ENCODE measurements at places on chromosomes 13 and 19.

DNA sequence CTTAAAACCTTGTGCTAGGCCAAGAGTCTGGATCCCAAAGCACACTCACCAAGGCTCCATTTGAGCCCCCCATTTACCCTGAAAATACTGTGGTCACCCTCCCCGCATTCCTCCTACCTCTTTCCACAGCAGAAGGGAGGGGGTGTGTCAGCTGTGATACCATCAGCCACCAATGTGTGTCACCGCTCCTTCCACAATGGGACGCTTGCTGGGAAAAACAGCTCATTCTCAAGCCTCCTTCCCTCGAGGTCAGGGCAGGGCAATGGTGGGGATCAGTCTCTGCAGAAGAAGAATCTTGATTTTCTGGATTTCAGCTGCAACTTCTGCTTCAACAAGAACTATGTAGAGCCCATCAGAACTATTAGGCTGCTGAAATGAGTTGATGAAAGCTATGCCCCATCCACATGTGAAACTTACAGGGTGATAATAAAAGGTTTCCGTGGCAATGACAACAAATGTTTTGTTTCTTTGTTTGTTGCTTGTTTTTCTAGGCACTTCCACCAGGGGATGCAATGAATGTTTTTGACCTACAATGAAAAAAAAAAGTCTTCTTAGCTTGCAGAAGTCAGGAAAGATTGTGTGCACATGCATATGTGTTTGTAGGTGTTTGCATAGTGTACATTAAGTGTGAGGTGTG, 26.4 kb upstream of the ZNF507 start:
- DNase-seq = peak; percentile 10

DNA sequence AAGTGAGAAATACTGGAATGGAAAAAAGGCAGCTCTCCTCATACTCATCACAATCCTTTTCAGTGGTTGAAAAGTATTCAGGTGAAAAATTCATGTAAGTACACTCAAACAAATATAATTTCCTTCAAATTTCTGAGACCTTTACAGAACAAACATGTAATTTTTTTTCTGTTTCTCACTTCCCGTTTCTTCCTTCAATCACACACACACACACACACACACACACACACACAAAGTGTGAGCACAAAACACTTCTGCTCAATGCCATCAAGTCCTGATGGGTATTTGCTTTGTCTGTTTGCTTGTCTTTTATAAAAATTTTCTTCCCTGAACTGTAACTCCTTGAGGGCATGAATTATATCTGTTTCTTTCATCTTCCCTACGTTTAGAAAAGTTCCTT, 110.6 kb downstream of the LIG4 start:
- DNase-seq = no peak

DNA sequence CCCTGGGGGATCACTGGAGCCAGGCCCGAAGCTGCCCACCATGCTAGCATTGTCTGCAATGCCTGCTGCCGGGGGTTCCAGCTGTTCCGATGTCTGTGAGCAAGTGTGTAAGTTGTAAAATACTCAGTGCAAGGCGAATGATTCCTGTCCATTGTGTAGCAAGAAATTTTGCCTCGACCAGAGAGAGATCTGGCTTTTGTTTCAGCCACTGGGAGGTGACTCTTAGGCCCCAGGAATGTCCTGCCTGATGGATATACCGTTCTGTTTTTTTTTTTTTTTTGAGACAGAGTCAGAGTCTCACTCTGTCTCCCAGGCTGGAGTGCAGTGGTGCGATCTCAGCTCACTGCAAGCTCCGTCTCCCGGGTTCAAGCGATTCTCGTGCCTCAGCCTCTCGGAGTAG, 7.3 kb upstream of the GADD45B start:
- DNase-seq = no peak

DNA sequence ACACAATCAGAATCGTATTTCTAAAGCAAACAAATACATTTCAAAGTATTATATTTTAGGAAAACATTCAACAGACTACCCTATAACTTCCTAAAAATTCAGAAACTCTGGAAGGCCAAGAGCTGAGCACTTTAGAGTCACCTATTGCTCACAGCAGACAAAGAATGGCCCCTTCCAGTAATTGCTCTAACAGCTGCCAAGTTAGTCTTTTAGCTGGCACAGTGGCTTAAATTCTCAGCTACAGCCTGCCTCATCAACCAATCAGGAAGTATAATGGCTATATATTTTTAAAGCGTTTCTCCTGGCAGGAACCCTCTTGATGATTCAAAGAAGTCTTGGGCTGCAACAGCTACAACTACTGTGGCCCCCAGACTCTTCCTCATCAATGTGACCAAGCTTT, 14.9 kb upstream of the SLITRK5 start:
- DNase-seq = no peak

DNA sequence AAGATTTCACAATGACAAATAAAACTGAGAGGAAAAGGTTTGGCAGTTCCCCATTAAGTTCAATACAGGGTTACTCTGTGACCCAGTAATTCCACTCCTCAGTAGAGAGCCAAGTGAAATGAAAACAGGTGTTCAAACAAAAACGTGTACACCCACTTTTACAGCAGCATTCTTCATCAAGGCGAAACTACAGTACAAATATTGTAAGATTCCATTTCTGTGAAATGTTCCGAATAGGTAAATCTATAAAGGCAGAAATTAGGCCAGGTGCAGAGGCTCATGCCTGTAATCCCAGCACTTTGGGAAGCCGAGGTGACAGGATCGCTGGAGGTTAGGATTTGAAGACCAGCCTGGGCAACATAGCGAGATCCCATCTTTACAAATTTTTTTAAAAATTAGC, 8.9 kb upstream of the GDF15 start:
- DNase-seq = no peak

DNA sequence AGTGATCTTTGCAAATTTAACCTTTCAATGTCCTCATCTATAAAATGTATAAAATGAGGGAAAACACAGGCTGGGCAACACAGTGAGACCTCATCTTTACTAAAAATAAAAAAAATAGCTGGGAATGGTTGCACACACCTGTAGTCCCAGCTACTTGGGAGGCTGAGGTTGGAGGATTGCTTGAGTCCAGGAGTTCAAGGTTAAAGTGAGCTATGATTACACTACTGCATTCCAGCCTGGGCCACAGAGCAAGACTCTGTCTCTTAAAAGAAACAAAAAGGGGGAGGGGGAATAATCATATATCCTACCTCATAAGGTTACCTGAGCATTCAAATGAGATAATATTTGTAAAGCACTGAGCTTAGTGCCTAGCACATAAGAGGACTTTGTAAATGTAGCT, 5.8 kb downstream of the MTRF1 start:
- DNase-seq = no peak

DNA sequence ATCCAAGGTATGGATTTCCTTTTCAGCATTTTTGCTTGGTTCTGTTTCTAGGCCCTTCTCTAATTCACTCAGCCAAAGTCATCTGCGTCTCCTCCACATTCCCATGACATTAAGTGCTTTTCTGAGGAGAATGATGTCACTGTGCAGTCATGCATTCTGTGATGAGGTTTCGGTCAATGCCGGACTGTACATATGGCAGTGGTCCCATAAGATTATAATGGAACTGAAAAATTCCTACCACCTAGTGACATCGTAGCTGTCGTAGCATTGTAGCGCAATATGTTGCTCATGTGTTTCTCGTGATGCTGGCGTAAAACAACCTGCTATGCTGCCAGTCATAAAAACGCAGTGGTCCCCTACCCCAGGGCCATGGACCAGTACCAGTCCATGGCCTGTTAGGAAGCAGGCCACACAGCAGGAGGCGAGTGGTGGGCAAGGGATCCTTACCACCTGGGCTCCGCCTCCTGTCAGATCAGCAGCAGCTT, 63.4 kb upstream of the TNFRSF19 start:
- no peak for DNase-seq
